ENCODE measurements at places on chromosomes 3 and 15. TPM values are rescaled to one million over a fixed set of nuclear protein-coding genes. Genes with fewer than 3 reads are reported as not detected.

TTLL13 gene
- total RNA-seq: 0.14 TPM

CATSPER2 gene
- 0.69 TPM for total RNA-seq

ACAN gene
- 0.88 TPM for total RNA-seq

NOX5 gene
- 0.13 TPM for total RNA-seq

PLA2G4D gene
- total RNA-seq: not detected

CCDC9B gene
- 19.3 TPM for total RNA-seq

CPNE9 gene
- 0.30 TPM for total RNA-seq

All from A549 treated with Hydrocortisone at 1 μM for 4 hours (cell line).